ENCODE measurements at places on chromosomes 5 and 9.

DNA sequence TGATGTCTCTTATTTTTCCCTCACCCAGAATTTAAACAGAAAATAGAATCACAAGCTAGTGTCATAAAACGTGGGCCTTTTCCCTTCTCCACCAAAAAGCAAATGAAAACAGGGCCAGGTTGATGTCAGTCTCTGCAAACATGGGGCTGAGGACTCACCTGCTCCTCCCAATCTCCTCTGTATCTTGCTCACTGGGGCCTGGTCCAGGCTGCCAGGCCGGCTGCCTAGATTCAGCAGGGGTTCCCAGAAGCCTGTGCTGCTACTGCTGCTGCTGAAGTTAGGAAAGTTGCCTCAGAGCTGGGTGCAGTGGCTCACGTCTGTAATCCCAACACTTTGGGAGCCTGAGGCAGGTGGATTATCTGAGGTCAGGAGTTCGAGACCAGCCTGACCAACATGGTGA is 84.3 kb downstream of the PCDH1 start:
- DNase-seq: no peak

DNA sequence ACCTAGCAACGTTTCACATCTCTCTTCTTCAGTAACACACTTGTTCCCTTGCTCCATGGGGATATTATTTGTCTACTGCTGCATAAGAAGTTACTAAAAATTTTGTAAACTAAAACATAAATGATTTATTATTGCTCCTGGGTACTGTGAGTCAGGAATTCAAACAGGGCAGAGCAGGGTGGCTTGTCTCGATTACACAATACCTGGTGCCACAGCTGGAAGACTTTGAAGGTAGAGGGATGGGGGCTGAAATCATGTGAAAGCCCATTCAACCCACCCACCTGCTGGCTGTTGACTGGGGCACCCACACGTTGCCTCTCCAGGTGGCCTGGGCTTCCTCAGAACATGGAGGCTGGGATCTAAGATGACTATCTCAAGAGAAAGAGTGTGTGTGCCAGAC is 213.2 kb downstream of the ESM1 start:
- no peak for DNase-seq

GRCh38 chr5:73373814-73374510 is 74.6 kb downstream of the FOXD1 start:
- DNase-seq: no peak

DNA sequence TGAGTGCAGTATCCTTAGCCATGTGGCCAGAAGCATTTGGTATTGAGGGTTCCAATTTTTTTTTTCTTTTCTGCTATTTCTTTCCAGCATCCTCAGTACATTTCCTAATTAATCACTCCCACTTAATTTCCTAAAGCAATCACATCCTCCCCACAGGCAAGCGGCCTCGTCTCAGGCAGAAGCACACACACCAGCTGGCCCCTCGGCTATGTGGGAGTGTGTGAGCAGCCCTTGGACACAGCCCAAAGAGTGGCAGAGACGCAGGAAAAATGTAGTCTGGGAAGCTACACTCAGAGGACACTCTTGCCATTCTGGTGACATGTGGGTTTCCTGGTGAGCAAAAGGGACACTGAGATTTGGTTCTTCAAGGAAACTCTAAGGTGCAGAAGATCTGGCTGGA is 20.7 kb downstream of the SLIT3 start:
- DNase-seq: no peak

DNA sequence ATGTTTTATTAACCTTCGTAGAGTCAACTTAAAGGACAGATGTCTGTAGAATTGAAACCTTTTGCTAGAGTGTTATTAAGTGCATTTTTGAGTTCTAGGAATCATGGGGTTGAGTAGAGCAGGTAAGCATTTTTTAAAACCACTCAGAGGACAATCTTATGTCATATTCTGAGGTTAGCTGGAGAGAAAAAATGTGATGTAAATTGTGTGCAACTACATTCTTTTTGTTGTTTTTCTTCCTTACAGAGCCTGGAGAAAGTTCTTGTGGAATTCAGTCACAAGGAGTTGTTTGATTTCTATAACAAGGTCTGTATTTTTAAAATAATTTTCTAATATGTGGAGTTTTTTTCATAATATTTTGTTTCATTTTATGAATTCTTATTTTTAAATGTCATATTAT is 206.4 kb downstream of the COMMD10 start:
- DNase-seq: no peak

- no peak for DNase-seq
These were observed 11.4 kb downstream of the JADE2 start for GRCh38 chr5:134536876-134537275.

GRCh38 chr5:9924614-9925013 is 294.5 kb upstream of the TAS2R1 start:
- no peak for DNase-seq

- DNase-seq: no peak
These were observed 236.1 kb downstream of the ASTN2 start for GRCh38 chr9:117178596-117179375.

GRCh38 chr5:171861381-171861780 is 75.8 kb downstream of the SMIM23 start:
- DNase-seq: no peak

DNA sequence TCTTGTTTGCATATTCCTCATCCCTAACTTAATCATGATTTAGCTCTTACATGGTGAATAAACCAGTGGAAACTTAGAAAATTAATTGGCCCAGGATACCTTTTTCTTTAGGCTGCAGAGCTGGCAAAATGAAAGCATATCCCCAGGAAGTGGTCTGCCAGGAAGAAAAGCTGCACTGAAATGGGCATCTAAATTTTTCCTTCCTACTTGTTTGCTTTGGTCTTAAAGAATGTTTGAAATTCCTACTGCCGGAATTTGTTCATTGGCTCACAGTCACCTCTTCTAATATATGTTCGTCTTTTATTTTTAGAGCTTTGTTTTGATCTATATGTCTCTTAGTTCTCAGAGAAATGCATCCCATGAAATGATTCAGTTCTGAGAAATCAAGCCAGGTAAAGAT is 113.2 kb upstream of the ELL2 start:
- no peak for DNase-seq

- no peak for DNase-seq
These were observed 536.5 kb upstream of the BRINP1 start for GRCh38 chr9:119905724-119906123.

DNA sequence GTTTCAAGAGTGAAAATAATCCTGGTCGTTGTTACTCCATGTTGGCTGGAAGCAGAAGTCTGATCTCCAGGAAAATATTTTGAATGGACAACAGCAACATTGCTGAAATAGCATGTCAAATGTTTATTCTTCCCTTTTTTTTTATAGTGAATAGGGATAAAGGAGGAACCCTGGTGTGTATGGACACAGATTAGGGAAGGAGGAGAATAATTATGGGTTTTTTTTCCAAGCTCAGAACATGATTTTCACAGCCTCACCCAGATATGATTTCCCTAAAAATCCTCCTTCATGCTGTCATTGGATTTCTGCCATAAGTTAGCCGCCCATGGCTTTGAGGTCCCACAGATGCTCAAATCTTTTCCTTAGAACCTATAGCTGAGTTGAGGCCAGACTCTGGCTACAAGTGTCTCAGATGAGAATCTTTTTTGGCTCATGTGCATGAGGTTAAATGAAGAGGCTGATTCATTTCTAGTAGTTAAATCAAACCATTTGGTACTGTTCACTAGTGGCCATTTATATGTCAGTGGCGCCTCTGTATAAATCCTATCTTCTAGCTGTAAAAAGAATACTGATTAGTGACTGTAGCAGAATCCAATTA is 65.5 kb upstream of the LIFR start:
- DNase-seq: no peak

DNA sequence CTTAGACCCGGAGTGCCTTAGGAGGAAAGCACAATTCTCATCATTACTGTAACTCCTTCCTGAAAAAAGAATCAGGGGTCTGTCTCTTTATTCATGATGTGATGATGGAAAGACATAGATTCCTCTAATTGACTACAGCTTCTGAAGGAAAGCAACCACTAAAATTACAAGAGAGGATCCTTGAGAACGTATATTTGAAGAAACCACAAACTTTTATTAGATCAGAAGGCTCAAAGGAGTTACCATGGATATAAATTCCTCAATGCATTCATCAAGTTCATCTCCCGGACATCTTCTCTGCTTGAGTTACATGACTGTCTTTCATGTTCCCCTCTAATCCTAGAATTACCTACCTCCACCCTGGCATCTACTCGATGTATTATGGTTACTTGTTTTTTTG is 104.1 kb upstream of the PAPPA start:
- no peak for DNase-seq

- no peak for DNase-seq
These were observed 673.0 kb downstream of the ELAVL2 start for GRCh38 chr9:23153058-23153457.

DNA sequence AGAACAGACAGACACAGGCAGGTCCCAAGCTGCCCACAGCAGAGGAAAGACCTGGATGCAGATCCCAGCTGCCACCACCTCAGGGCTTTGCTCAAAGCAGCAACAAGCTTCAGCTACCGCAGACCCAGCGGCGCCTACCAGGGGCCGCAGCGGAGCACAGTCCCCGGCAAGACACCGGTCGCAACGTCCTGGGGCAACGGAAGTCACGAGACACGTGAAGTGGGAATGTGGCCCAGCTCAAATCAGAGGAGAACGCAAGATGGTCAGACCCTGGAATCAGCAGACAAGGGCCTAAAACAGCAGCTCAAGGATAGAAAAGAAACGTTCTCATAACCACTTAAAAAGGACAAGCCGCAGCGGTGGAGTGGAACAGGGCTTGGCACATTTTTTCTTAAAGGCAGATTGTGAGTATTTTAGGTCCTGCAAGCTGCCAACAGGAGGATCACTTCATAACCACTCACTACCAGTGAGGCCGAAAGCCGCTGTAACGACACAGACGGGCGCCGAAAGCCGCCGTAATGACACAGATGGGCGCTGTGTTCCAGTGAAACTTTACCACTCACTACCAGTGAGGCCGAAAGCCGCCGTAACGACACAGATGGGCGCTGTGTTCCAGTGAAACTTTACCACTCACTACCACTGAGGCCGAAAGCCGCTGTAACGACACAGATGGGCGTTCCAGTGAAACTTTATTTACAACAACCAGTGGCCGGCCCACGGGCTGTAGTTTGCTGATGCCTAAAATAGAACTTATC is 21.7 kb downstream of the SLC9A3 start:
- DNase-seq: no peak

DNA sequence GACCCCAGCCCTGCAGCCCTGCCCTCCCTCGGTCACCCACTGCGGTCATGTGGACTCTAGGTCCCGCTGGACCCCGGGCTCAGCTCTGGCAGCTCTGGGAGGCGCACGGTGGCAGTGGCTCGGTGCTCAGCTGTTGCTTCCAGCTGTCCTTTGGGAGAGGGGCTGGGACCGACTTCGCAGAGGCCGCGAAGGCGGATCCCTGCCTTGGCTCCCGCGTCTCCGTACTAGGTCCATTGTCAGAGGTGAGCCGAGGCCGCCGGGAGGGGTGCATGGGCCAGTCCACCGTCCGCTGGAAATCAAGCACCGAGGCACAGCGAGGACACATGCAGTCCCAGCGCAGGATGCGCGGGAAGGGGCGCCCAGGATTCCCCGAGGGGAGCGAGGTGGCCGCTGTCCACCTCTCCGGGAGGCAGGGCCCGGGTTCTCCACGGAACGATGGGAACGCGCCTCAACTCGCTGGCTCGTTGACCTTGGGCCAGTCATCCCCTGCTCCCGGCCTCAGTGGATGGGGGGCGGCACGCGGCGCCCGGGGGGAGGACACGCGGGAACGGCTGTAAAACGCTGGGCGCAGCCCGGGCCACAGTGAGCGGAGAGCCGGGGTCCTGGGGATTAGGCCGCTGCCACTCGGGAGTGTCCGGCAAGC is 732 bp downstream of the GBGT1 start:
- DNase-seq: no peak

DNA sequence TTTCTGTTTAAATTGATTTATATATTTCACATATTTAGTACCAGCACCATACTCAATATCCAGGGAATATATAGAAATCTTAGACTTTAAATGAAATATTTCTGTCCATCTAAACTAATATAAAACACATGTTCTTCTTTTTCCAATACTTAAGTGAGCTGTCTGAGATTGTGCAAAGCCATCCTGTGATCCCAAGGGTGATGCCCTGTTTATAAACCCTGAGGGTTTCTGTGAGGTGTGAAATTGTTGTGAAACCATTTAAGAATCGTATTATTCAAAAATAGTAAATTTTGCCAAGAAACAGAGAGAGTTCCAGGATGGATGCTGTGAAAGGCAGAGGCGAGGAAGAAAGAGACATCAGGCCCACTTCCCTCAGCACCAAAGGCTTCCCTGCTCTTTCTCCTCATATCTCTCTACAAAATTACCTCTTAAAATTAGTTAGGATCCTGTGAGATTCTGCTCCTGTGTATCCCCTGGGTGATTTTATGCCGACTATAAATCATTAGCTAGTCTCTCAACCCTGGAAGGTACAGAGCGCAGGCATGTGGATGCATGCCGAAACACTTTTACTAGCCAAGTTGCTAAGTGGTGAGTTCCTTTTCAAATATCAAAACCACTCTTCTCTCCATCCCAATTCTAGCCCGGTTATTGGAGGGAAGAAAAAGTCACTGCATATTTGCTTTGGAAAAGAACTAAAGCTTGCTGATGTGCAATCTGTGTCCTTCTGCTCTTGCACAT is 183.0 kb downstream of the GLIS3 start:
- no peak for DNase-seq

DNA sequence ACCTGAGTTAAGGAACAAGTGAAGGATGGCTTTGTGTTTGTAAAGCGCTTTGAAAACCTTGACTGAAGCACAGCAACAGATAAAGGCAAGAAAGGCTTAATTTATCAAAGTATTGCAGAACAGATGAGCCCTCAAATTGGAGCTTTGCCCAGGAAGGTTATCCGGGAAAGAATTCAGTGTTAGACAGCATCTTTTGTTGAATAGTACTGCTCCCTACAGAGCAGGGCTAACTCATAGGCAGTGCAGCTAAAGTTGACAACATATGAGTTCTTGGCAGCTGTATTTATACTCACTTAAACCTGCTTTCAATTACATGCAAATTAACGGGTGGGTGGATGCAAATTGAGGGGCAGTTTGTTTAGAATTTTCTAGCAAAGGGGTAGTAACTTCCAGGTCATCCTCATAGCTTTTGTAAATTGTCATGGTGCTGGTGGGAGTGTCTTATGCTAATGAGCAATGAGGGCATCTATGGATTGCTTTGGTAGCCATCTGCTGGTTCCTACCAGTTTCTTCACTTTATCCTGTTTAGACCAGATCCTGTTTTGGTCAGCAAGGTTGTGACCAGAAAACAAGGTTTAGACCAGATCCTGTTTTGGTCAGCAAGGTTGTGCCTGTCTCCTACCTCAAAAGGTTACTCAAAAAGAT is 105.8 kb downstream of the GDA start:
- no peak for DNase-seq
